ENCODE measurements at places on chromosomes 11 and 22.

DNA sequence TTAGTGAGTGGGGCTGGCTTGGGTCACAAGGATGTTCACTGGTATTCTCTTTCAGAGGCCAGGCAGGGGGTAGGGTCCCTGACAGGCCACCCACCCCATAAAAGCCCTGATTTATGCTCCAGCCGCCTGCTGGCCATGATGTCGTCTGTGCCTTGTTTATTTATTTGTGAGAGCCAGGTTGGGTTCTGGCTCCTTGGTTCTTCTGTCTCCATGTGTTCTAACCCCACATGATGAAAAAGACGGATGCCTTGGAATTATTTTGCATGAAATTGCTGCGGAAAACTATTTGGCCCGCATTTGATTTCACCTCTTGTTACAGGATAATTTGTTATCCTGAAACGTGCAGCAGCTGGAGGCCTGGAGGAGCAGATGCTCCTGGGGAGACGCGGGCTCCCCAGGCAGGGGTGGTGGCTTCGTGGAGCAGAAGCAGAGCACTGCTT is 46.3 kb upstream of the WNT11 start:
- no peak for DNase-seq

DNA sequence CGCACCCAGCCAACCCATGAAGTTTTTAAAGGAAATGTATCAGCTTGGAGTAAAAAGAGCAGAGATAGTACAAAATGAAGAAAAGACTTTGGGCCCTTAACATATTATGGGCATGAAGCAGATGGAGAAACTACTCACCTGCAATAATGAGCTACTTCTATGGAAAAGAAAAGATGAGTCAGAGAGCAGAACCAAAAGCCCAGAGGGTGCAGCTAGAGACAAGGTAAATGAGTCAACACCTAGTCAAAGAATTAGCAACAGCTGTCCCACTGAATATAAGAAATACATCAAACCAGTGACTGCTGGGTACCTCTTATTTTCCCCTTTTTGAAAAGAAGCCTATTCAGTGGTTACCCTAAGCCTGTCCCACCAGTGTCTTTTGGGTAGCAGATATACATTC is 61.8 kb downstream of the RPL27A start:
- DNase-seq: no peak

- no peak for DNase-seq
Observed at GRCh38 chr22:44680481-44680894, 21.5 kb upstream of the PRR5 start.

GRCh38 chr11:36165621-36166397 is 123.4 kb downstream of the COMMD9 start:
- no peak for DNase-seq

GRCh38 chr11:113874581-113875233 is 665 bp downstream of the USP28 start:
- no peak for DNase-seq

GRCh38 chr11:67262731-67263675 is 3.3 kb upstream of the GRK2 start:
- DNase-seq: peak; percentile 64

GRCh38 chr11:13486926-13487660 is 8.7 kb downstream of the PTH start:
- DNase-seq: peak; percentile 62

- DNase-seq: no peak
Observed at GRCh38 chr11:78460471-78460870, 42.9 kb upstream of the GAB2 start.

DNA sequence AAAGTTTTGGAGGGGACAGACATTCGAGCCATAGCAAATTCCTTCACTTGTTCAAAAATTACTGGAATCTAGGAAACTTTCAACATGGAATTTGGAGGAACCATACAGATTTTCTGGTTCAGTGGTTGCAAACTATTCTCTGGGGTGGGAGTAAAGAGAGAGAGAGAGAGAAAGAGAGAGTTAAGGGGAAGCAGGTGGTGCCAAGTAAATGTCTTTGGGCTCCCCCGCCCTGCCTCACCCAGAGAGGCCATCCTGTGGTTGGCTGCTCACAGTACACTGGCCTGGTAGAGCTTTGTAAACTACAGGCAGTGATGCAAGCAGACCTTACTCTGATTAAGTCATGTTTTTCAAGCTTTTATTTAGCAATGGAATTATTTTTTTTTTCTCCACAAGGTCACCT is 82.6 kb downstream of the ADAMTS15 start:
- no peak for DNase-seq

- DNase-seq: no peak
Observed at GRCh38 chr22:17581631-17582030, 18.3 kb downstream of the SLC25A18 start.

GRCh38 chr11:12266943-12267342 is 110.4 kb upstream of the PARVA start:
- DNase-seq: no peak

GRCh38 chr11:110085255-110085838 is 7.8 kb upstream of the ZC3H12C start:
- no peak for DNase-seq

GRCh38 chr11:43504316-43504950 is 145.7 kb downstream of the TTC17 start:
- no peak for DNase-seq

DNA sequence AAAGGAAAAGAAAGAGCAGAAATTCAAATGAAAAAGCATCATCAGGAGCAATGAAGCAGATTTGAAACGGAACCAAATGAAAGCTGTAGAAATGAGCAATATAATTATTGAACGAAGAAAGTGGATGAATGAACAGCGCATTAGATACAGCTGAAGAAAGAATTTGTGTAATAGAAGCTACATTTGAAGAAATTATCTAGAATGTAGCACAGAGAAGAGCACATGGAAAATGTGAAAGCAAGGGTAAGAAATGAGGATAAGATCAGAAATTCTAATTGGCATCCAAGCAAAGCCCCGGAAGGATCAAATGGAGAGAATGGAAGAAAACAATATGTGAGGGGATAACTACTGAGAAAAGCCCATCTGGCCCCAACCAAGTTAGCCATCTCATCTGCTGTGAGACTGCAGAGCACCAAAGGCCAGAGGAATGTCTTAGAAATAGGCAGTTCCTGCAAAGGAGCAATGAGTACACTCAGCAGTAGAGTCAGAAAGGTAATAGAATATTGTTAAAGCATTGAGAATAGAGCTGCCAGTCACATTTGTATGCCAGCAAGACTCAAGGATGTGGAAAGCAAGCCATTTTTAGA is 51.9 kb downstream of the MED15 start:
- no peak for DNase-seq

- no peak for DNase-seq
Observed at GRCh38 chr11:86287468-86287796, 14.6 kb upstream of the HIKESHI start.

DNA sequence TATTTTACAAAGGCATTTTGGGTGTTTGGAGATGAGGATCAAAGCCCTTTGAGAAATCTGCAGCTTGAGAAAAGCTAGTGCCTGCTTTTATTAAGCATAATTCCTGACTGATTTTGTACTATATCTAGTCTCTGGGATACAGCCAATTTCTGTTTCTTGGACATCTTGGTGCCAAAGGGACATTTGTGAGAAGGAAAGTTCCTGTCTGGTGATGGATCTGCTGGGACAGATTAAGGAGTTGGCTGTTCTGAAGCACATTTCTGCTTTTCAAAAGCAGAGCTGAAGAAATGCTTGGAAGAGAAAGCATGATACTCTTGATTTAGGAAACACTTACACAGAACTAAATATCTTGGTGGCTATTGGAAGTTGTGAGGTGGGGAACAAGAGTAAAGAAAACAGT is 254.6 kb upstream of the CCDC90B start:
- no peak for DNase-seq

DNA sequence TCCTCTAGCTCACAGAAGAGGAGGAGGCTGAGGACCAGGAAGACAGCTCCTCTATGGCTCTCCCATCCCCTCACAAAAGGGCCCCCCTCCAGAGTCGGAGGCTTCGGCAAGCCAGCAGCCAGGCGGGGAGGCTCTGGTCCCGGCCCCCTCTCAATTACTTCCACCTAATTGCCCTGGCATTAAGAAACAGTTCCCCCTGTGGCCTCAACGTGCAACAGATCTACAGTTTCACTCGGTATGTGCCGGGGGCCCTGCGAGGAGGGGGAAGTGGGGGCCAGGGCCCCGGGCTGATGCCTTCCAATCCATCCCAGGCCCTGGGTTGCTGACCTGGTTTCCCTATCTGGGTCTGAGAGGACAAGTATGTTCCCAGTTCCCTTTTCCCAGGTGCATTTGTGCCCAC is 7.9 kb downstream of the FOXR1 start:
- no peak for DNase-seq

DNA sequence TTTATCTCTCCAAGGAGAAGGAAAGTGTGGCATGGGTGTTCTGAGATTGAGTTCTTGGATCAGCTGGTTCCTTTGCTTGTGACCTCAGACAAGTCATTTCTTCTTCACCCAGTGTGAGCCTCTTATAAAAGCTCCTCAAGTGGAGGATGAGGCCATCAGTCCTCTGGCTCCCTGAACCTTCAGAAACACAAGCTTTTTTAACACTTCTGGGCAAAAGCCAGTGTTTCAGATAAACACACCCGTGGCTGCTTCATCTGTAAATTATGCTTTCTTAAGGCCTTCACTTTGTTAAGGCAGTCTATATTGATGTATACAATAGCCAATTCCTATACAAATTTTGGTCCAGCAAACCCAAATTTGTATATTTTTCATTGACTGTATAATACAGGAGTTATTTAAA is 179.9 kb downstream of the DBX1 start:
- DNase-seq: no peak

DNA sequence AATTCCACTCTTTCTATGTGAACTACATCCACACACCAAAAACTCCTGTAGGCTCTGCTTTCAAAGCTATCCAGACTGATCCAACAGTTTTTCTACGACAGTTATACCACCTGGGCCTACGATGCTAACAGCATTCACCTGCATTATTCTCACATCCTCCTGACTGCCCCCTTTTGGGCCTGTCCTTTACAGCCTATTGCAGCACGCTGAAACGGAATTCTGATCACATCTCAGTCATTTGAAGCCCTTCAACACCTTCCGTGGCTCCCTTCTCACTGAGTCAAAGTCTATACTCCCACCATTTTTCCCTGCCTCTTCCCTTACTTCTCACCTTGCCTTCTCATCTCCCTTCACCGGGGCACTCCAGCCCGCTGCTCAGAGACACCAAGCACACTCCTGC is 791.3 kb upstream of the KIRREL3 start:
- no peak for DNase-seq

DNA sequence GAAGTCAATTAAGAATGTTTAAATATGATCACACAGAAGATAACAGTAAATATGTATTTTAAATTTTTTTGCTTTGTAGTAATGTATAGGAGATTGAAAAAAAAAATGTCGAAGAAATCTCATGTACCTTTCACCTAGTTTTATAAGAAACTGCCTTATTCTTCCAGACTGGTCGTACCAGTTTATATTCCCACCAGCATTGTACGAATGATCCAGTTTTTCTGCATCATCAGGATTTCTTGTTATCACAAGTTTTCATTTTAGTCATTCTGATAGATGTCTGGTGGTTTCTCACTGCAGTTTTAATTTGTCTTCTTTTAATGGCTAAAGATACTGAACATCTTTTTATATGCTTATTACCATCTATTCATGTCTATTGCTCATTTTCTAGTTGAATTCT is 101.8 kb upstream of the CTSC start:
- DNase-seq: no peak

DNA sequence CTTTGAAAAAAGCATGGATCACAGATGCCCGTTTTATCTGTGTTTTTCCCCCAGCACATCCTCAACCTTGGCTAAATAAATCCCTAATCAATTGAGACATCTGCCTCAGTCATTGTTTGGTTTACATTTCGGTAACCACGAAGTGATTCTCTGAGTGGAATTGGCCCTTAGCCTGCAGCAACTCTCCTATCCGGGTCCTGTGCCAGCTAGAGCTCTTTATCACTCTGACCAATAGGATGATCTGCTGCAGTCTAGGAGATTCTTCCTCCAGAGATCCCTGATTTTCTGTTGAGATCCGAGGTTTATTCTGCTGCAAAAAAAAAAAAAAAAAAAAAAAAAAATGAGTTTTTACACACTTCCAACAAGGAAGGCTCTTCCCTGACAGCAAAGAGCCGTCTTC is 137.3 kb downstream of the KCNA4 start:
- no peak for DNase-seq

- no peak for DNase-seq
Observed at GRCh38 chr11:86990031-86990430, 34.8 kb upstream of the FZD4 start.

GRCh38 chr11:20035701-20036601 is 124.3 kb downstream of the DBX1 start:
- no peak for DNase-seq

GRCh38 chr11:46895821-46896220 is 22.5 kb downstream of the LRP4 start:
- DNase-seq: no peak

GRCh38 chr11:34495724-34496377 is 17.7 kb downstream of the ELF5 start:
- DNase-seq: no peak

GRCh38 chr11:27873664-27874063 is 173.4 kb upstream of the BDNF start:
- DNase-seq: no peak

- peak; percentile 27 for DNase-seq
Observed at GRCh38 chr11:3021125-3021524, 29.0 kb upstream of the NAP1L4 start.

DNA sequence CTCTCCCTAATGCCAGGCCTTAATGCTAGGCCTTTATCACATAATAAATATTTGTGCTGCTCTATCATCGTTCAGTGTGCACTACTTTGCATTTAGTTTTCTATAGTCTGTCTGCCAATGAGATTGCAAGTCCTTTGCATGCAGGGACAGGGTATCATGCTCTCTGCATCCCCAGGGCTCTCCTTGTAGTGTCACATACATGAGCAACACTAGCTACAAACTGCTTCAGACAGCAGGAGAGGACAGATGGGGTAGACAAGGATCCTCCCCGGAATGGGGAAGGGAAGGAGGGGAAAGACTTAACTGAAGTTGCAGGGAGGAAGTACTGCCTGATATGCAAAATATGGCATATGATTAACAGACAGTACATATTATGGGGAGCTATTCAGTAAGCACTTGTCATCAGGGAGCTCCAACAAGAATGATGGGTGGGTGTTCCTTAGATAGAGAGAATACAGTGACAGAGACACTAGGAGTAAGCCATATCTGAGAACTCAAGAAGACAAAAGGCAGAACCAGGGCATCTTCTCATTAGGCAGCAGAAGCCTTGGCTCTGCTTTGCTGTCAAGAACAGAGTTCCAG is 42.8 kb downstream of the ZNF202 start:
- no peak for DNase-seq

- no peak for DNase-seq
Observed at GRCh38 chr11:76236092-76236999, 30.0 kb upstream of the WNT11 start.

Data from T follicular helper cell (primary cell).